ENCODE measurements at places on chromosomes 11 and 22.

- no peak for DNase-seq
Observed at GRCh38 chr22:45717789-45718188, 46.2 kb downstream of the ATXN10 start.

DNA sequence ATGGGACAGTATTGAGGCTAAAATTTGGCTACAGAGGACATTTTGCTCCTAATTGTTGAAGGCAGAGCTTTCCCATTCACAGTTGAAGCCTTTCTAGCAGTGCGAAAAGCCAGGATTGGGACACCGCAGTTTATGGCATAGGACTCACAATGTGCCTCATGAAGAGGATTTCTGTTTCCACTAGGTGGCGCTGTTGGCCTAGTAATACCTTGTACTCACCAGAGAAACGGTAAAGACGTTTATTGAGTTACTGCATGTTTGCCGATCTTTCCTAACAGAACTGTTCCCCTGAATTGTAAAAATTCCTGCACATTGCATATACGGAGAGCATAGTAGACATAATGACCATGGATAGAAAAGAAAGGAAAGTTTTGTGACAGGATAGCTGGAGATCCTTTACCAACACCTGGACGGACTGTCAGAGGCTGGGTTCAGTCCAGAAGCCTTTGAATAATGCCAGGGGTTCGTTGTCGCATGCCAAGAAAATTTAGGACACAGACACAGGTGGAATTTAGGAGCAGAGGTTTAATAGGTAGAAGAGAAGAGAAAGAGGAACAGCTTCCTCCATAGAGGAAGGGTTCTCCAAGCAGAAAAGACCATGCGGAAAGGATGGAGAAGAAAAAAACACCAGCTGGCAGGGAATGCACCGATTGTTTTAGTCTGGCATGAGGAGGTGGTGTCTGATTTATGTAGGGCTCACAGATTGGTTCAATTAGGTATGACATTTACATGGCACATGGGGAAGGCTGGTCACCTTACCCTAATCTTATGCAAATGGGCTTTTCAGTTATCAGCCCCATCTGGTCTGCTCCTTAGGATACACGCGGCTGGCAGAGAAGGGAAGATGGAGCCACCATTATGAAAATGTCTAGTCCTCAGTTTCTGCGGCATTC is 10.8 kb upstream of the OR51D1 start:
- peak; percentile 81 for DNase-seq

DNA sequence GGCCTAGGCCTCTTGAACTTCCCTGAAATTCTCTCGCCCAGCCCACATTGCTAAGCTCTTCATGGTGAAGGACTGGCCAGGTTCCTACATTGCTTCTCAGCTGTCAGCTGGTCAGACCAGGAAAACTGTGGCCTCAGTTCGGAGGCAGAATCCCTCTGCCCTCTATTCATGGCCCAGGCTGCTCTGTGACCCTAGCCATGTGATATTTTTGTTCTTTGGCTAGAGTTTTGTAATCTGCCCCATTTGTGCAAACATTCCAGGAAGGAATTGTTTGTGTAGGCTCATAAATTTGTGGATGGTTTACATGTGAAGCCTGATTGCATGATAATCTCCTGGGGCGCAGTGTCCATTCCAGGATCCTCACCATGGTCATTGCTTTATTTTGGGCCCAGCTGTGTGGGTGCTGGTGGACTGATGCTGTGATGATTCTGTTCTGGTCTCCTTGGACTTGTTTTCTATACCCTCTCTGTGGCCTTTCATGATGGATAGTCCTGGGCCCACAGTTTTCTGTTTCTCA is 149.1 kb upstream of the E2F8 start:
- DNase-seq, result no peak

- DNase-seq, result no peak
Observed at GRCh38 chr22:17283423-17283822, 64.2 kb upstream of the ADA2 start.

DNA sequence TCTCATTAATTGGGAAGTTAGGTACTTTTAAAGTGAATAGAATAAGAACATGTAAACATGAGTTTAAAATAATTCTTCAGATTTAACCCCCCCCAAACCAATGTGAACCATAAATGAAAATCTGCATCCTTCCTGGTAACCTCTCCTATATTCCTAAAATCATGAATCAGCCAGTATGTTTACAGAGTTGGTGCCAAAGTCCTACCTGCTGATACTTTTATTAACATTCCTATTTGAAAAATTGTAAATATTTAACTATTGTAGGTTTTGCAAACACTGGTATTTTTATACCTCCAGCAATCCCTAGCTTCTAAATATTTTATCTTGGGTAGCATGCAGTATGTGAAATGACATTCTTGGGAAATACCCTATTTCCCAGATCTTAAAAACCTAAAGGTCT is 278.2 kb downstream of the RAB38 start:
- DNase-seq, result no peak

GRCh38 chr11:115220911-115221310 is 283.3 kb downstream of the CADM1 start:
- no peak for DNase-seq

- no peak for DNase-seq
Observed at GRCh38 chr11:93783362-93783761, 720 bp upstream of the MED17 start.

- DNase-seq, result no peak
Observed at GRCh38 chr11:127898422-127899365, 688.7 kb downstream of the ETS1 start.

DNA sequence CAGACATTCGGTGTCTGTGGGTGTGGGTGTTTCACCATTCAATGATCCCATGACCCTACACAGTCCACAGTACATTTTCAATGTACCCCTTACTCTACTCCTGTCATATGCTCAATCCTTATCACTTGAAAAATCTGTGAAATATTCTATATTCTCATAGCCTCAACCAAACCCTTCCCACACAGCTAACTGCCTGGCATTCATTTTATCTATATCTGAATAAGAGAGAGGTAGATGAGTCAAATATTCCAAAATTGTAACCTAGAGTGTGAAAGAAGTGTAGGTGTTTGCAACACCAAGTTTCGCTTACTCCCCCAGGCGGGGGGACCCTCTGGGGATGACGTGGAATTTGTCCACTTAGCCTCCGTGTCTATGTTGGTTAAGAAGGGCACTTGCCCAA is 354.8 kb downstream of the ETS1 start:
- no peak for DNase-seq

DNA sequence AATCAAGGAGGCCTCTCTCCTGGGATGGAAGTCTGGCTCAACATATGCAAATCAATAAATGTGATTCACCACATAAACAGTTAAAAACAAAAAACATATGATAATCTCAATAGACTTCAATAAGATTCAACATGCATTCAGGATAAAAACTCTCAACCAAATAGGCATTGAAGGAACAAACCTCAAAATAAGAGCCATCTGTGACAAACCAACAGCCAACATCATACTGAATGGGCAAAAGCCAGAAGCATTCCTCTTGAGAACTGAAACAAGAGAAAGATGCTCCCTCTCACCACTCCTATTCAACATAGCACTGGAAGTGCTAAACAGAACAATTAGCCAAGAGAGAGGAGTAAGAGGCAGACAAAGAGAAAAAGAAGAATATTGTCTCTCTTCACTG is 54.0 kb upstream of the SEZ6L start:
- no peak for DNase-seq

GRCh38 chr22:43931771-43932170 is 8.2 kb downstream of the PNPLA3 start:
- DNase-seq, result no peak
